Thymus (tissue), 14 donors: ENCODE measurements at places on chromosomes 3 and 15.

DNA sequence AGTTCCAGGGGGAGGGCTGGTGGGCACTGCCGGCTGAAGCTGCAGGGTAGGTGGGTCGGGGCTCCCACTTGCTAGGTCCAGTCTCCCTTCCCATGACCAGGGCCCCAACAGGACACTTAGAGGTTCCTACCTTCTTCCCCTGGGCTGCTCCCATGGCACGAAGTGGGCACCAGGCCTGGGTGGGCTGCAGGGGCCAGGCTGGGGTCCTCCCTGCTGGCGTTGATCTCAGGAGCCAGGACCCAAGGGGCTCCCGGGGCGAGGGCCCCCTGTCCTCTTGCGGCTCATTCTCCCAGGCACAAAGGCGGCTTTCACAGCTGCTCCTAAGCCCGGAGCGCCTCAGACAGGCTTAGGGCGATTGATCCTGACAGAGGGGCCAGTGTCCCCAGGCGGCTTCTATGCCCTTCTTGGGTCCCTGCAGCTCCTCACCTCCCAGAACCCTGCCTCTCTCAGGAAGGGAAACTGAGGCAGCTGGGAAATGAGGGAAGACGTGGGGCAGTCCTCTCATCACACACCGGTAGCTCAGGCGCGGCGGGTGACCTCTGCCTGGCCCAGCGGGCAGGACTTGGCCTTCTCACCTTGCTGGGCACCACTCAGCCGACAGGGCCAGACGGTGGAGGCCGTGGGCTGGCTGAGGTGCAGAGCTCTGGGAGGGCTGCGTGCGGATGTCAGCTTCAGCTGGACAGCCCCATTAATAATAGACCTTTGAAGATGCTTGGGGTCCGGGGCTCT, 39.6 kb downstream of the FAM3D start:
- no peak for DNase-seq

DNA sequence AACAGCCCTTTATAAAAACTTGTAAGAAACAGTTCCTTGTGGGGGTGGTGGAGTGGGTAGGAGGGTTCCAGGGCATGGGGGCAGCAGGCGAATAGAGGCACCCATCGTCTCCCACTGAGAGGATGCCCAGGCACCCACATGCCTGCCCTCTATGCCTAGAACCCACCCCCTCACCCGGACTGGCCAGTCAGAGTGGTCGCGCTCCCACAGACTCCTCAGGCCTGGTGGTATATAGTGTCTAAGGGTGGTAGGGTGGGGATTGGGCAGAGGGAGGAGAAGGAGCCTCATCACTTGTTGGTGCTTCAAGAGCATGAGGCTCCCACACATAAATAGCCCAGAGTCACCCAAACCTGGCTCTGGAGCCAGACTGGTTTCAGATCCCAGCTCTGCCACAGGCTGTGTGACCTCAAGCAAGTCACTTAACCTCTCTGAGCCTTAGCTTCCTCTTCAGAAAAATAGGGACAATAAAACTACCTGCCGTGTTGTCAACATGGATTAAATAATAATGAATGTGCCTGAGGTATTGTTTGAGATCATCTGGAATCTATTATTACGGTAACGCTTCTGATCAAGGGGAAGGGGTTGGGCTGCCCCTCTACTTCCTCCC, 262.1 kb downstream of the UACA start:
- no peak for DNase-seq

DNA sequence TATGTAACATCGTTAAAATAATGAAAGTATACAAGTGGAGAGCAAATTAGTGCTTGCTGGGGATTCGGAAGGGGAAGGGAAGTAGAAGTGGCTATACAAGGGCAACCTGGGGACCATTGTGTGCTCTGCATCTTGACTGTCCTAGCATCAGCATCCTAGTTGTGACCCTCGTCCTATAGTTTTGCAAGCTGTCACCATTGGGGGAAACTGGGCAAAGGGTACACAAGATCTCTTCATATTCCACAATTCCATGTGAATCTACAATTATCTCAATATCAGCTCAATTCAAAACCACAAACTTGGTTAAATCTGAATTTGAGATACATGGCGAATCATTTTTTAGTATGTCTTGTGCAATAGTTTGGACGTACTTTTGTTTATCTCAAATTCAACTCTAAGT, 30.9 kb downstream of the WNT7A start:
- DNase-seq = no peak

DNA sequence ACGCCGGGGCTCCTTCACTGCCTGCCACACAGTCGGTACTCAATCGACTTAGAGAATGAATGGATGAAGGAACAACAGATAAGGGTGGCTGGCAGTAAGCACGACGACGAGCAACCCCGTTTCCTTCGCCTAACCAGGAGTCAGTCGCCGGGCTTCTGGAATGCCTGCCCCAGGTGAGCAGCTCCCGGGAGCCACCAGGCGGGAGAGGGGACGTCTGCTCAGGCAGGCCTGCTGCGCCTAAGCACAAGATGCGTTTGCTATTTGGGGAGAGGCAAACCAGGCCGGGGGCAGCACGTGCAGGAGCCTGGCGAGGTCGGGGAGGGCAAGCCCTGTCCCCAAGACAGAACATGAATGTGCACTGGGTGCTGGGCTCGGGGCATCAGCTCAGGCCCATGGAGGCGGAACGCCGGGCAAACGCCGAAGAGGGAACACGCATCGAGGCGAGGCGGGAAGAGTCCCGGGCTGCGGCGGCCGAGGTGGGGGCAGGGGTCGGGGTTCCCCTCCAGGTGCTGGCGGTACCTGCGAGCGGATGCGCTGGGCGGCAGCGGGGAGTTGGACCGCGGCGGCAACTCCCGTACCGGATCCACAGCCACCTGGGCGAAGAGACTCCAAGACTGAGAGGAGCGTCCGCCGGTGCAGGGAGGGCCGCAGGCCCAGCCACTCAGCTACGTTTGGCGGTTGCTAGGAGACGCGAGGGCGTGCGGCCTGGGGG, at the start of gene CFAP92:
CFAP92 (minus strand) TSS at position 616 of the 712 bp plus-strand sequence. CDS start 772 bp downstream, outside the sequence.
- DNase-seq = no peak

DNA sequence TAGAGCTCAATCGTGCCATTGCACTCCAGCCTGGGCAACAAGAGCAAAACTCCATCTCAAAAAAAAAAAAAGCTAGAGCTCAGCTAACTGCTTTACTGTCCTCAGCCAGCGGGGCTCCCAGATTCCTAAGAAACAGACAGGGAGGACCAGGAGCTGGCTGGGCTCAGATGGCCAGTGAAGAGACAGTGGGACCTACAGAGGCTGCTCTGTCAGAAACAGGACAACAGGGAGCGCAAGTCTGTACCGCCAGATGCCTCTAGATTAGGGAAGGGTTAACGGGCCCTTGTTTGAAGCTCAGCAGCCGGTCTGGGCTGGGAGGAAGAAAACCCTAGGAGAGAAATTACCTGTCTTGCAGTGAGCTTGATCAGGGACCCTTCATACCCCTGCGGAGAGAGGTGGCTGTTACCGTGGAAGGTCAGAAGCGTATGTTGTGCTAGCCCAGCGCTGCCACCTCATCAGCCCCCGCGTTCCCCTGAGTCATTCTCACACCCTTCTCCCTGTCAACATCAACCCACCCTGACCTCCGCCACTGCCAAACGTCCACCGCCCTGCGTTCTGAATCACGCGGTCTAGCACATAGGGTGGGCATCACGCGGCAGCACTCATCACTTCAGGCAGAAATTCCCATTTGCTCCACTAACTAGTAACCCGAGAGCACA, 25.3 kb downstream of the RBPMS2 start:
- DNase-seq = no peak

- DNase-seq = no peak
These were observed 268.5 kb upstream of the TMC3 start for GRCh38 chr15:81642451-81642990.

DNA sequence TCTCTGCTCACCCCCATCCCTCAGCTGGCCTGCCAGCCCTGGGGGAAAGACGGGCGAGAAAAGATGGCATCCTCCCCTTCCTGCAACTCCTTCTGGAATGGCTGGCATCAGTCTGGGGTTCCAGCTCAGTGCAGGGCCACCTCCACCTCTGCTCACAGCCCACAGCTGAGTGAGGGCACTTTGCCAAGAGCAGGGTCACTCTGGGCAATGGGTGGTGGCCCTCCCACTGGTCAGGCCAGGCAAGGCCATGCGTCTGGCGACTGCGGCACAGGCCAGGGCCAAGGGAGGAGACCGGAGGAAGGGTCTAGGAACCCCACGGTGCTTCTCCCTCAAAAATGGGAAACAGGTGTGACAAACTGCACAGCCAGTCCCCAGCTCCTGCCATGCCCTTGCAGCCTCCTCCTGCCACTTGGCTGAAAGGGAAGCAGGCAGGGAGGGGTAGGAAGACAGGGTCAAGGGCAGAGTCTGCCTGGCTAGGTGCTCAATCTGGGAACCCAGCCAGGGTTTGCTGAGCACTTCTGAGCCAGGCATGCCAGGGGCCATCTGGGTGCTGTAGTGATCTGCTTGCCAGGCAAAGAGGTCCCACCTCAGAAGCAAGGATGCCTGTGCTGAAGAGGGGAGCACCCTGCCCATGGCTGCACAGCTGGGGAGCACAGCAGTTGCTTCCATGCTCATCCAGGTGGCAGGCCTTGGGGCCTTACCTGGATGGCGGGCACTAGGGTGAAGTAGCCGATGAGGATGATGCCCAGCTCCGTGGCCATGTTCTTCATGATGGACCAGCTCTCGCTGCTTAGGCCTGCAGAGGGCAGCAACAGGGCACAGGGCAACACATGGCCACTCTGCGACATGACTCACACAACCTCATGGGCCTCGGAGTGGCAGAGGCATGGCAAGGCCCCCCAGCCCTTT, 41.2 kb downstream of the PTPN23 start:
- no peak for DNase-seq
